Left ventricle myocardium inferior (tissue), 1 donor: ENCODE measurements at places on chromosomes 3 and 15. TPM values are rescaled to one million over a fixed set of nuclear protein-coding genes. Genes with fewer than 3 reads are reported as not detected.

SLC49A4 gene
- total RNA-seq: 14.5 TPM

GRCh38 chr3:113658107-113658506, 38.3 kb downstream of the USF3 start:
- H3K27ac ChIP-seq: no peak overlapping the region
- no peaks in the 10 kb centered on the region for H3K27me3 ChIP-seq
- H3K4me1 ChIP-seq: peaks cover 57% of the 10 kb centered on the region
- peaks cover 39% of the 10 kb centered on the region for H3K36me3 ChIP-seq

DNA sequence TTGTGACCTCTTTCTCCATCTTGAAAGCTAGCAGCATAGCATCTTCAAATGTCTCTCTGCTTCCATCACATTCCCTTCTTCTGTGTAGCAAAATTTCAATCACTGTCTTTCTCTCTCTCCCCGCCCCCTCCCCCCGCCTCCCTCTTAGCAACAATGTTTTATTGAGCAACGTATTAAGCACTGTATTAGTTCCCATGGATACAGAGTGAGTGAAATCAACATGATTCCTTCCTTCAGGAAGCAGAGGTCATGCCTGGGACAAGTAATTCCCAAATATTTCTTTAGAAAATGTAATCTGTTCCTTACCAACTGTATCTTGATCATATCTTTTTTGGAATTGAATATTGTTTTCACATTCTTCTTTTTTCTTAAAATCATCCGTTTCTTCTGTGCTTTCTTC, 373.7 kb upstream of the NECTIN3 start:
- DNase-seq: no peak
- no peak overlapping the region for H3K4me3 ChIP-seq
- H3K4me1 ChIP-seq: no peaks in the 10 kb centered on the region
- no peak overlapping the region for H3K27ac ChIP-seq
- no peaks in the 10 kb centered on the region for H3K27me3 ChIP-seq

- H3K27ac ChIP-seq: no peak overlapping the region
- H3K4me1 ChIP-seq: peaks cover 10% of the 10 kb centered on the region
- peak; percentile 36 for DNase-seq
Measured at GRCh38 chr3:54932606-54933005, 4.7 kb upstream of the LRTM1 start.

GRCh38 chr3:62238431-62238830, 134.9 kb downstream of the FEZF2 start:
- no peaks in the 10 kb centered on the region for H3K27me3 ChIP-seq
- no peak overlapping the region for H3K27ac ChIP-seq
- DNase-seq: no peak
- peaks cover 4% of the 10 kb centered on the region for H3K36me3 ChIP-seq

DNA sequence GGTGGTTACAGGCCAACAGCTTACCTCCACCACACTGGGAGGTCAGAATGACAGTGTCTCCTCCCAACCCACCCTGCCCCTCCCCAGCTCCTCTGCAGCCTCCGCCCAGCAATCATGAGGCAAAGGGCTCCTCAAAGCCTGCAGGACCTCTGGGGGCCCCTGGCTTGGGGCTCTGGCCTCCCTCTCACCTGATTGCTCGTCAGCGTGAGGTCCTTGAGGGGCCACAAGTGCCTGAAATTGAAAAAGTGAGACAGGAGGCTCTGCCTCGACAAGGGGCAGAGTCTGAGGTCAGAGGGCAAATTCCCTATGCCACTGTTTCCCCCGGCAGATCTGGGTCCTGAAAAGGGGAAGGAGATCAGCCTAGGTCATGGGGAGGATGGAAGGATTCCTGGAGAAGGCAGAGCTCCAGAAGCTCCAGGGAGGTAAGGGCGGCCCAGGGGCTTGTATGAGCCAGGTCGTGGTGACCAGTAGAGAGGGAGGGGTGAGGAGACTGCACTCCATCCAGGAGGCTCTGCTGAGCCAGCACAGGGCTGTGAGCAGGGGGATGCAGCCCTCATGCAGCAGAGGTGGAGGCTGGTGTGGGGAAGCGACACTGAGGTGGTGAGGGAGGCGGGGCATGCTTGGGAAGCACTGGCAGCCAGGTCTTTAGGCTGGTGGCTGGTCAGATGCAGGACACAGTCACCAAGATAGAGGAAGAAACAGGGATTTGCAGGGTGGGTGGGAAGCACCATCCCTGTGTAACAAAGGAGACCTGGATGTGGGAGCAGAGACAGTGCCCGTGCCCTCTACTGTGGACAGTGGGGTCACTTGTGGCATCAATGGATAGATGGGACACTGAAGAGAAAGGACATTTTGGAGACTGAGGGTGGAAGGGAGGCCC, 20.1 kb downstream of the ALS2CL start:
- DNase-seq: peak; percentile 12
- H3K27ac ChIP-seq: no peak overlapping the region
- no peak overlapping the region for H3K4me3 ChIP-seq
- no peaks in the 10 kb centered on the region for H3K27me3 ChIP-seq
- H3K4me1 ChIP-seq: peaks cover 31% of the 10 kb centered on the region

DNA sequence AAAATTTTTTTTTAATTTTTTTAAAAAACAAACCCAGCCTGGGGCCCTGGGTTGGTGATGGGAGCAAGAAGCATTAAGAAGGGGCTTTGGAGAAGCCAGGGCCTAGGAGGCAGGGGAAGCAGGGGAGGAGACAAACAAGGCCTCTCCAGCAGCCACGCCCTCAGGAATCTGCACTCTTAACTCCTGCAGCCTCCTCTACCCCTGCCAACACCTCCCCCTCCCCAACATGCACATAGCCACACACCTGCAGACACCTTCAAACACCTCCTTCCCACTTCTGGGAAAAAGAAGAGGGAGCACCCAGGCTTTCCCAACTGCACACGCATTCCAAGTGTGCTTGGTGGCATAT, 2.7 kb upstream of the DCAF1 start:
- H3K4me3 ChIP-seq: no peak overlapping the region
- no peak for DNase-seq
- H3K27me3 ChIP-seq: no peaks in the 10 kb centered on the region
- H3K36me3 ChIP-seq: no peaks in the 10 kb centered on the region
- H3K27ac ChIP-seq: no peak overlapping the region

GRCh38 chr3:155809181-155809580, 3.1 kb upstream of the C3orf33 start:
- no peaks in the 10 kb centered on the region for H3K27me3 ChIP-seq
- H3K4me3 ChIP-seq: no peak overlapping the region
- H3K4me1 ChIP-seq: peaks cover 24% of the 10 kb centered on the region
- DNase-seq: no peak

DNA sequence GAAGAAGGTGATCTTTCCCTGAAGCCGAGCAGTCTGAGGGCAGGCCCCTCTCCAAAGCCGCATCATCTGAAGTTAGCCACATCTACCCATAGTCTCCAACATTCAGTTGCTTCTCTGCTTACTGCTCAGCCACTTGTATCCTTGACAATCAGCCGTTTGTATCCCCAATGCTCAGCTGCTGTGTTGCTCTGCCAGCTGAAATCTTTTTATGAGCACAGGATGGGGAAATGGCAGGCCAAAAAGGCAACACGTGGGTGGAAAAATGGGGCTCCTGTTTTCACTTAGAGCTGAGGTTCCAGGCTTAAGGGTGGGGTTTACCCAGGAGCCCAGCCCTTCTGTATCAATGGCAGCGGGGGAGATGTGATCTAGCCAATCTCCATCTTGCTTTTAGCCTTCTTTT, 36.3 kb downstream of the METTL6 start:
- H3K36me3 ChIP-seq: no peaks in the 10 kb centered on the region
- H3K4me3 ChIP-seq: no peak overlapping the region
- no peak for DNase-seq
